ENCODE measurements at places on chromosomes 6 and 20.

GRCh38 chr6:90068703-90069523 lies 174.6 kb downstream of the GJA10 start:
- no peak for DNase-seq

DNA sequence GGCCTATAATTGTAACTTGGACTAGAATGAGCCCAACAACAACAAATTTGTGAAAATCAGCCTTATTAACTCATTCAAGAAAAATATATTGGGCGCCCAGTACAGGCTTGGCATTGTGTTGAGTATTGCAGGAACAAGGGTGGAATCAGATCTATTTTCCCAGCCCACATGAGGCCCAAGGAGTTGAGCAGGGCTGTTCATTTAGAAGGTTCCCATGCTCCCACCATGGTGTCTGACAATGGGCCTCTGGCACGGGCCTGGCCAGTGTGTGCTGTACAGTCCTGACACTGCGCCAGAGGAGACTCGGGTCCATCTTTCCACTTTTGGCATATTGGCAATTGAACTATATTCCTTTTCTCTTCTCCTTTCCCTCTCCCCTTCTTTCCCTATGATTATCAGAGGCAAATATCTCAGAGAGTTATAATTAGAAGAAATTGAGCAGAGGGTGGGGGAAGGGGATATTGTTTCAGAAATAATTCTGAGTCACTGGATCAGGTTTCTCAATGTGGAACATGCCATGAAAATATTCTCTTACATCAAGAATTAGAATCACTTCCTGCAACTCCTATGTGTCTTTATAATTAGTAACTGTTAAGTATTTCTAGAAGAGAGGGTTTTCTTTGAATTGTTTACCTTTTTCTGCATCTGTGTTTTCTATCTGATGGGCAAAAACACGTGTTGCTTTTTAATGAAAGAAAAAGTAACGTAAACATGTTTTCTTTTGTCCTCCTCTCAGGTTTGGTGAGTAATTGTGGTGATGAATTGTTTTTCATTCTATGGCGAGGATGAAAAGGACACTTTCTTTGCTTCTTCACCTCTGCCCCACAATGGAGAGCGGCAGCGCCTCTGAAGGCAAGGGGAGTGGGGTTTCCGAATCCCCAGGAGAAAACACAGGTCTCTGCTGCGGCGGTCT lies 209.4 kb downstream of the FOXA2 start:
- DNase-seq: no peak

GRCh38 chr6:98260382-98260781 lies 574.0 kb upstream of the POU3F2 start:
- DNase-seq: no peak

GRCh38 chr6:125804264-125804663 lies 13.5 kb downstream of the NCOA7 start:
- DNase-seq: no peak

DNA sequence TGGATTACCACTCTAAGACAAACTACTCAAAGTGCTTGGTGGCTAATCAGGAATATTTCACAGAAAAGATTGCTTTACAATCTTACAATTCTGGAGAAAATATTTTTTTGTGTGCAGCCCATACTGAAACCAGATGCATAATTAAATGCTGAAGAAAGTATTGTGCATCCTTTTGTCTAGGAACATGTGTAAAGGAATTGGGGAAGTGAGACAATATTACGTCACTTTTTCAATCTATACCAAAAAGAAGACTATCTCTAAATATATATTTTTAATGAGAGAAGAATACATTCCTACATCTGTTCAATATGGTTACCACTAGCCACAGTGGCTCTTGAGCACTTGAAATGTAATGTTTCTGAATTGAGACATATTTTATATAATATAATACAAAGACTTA lies 992.5 kb upstream of the ADGRB3 start:
- DNase-seq: no peak

DNA sequence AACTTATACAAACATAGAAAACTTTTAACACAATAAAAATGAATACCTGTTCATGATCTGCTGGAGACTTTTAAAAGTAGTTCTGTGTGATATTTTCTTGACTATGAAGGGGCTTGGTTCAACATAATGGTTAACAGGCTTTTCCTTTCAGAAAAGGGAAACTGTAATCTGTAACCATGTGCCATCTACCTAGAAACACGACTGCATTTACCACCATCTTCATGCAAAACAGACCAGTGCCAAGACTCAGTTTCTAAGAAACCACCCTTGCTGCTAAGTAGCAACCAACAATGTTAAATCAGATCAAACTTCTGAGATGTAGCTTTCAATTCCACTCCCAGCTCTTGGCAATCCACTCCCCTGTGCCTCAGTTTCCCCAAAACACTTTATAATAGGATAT lies 15.7 kb downstream of the STAU1 start:
- DNase-seq: no peak

- DNase-seq: no peak
Observed at GRCh38 chr6:26544473-26544872, 6.3 kb downstream of the HMGN4 start.

DNA sequence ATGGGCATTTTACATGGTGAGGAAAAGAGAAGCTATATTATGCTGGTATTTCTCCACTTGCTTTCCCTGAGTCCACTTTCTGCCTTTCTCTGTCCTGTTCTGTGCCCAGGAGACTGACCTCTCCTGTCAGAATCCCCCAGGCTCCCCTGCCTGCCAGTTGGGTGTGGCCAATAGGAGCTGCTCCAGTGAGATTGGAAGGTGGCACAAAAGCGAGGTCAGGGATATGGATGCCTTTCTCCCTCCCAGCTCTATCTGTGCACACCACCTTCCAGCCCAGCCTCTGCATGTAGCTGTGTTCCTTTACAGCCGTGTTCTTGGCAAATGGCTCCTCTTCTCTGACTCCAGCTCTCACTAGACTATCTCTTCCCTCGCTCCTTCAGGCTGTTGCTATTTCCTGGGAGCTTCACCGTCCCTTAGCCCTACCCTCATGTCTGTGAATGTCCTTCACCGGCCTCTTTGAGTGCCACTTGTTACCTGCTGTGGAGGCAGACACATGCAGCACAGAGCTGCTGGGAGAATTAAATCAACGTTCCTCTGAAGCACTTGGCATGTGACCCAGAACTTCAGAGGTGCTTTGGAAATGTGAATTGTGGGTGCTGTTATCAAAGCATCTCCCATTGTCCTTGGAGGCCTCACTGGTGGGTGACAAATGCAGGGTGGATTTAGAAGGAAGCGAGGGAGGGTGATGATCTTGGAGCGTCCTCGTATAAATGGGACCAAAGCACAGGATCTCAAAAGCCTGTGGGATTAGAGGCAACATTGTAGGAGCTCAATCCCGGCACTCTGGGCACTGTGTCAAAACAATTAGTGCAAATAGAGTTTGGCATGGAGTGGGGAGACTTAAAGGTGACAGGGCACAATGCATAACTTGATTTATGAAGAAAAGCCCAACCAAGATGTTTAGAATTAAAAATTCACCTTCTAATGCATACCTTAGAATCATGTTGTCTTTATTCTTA lies 28.9 kb upstream of the RALGAPA2 start:
- DNase-seq: no peak

- no peak for DNase-seq
Observed at GRCh38 chr20:57555457-57556184, 5.3 kb upstream of the PCK1 start.

DNA sequence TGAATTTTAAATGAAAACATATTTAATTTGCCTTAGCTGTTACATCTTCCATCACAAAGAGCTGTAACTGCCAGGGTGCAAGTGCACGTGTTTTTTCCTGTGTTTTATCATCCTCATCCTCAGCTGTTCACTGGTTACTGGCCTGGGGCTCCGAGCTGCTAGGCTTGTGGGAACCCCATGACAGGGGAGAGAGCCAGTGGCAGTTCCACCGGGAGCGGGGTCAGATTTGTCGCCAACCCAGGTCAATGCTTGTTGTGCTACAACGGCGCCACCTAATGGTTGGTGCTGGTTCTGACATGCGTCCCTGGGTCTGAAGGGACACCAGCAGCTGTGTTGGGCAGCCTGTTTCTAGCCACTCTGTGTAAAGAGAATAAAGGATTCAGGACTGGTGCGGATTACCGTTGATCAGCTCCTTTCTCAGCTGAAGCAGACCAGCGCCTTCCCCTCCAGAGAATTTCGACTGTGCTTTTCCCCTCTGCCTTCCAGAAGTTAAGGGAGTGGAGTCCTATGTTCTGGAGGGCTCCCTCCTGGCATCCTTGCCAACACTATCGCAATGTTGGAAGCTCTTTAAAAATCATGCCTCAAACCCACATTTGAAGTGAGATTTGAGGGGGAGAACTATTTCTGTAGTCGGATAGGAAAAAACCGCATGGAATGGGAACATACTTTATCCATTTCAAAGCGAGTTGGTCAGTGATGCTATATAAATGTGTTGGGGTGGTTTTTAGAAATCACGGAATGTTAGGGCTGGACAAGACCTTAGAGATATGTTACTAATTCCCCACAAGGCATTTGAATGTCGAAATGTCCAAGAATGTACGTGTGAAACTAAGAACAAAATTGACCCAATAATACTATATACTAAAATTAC lies 32.1 kb downstream of the SUMO4 start:
- DNase-seq: peak; percentile 95

- no peak for DNase-seq
Observed at GRCh38 chr6:160379466-160379865, 31.3 kb downstream of the SLC22A3 start.

GRCh38 chr20:51345601-51346101 lies 196.9 kb downstream of the NFATC2 start:
- DNase-seq: no peak

GRCh38 chr6:321536-322258 lies 29.4 kb downstream of the DUSP22 start:
- DNase-seq: no peak
